ENCODE measurements at places on chromosomes 3 and 15. TPM values are rescaled to one million over a fixed set of nuclear protein-coding genes. Genes with fewer than 3 reads are reported as not detected.

The SERPINI2 gene
- total RNA-seq: not detected

The TMCO5A gene
- not detected for total RNA-seq

The ZNF619 gene
- 7.6 TPM for total RNA-seq

The LRRC49 gene
- total RNA-seq: 62.4 TPM

The SLCO3A1 gene
- 4.8 TPM for total RNA-seq

The ADGRG7 gene
- not detected for total RNA-seq

The RETNLB gene
- not detected for total RNA-seq

The ITGA11 gene
- not detected for total RNA-seq

The GHSR gene
- total RNA-seq: not detected

The PLA2G4D gene
- total RNA-seq: not detected

The CTDSPL gene
- total RNA-seq: 36.9 TPM

The COL6A5 gene
- not detected for total RNA-seq

The ACAP2 gene
- total RNA-seq: 54.7 TPM

The SCN11A gene
- 0.81 TPM for total RNA-seq

The GXYLT2 gene
- total RNA-seq: 1.5 TPM

DNA sequence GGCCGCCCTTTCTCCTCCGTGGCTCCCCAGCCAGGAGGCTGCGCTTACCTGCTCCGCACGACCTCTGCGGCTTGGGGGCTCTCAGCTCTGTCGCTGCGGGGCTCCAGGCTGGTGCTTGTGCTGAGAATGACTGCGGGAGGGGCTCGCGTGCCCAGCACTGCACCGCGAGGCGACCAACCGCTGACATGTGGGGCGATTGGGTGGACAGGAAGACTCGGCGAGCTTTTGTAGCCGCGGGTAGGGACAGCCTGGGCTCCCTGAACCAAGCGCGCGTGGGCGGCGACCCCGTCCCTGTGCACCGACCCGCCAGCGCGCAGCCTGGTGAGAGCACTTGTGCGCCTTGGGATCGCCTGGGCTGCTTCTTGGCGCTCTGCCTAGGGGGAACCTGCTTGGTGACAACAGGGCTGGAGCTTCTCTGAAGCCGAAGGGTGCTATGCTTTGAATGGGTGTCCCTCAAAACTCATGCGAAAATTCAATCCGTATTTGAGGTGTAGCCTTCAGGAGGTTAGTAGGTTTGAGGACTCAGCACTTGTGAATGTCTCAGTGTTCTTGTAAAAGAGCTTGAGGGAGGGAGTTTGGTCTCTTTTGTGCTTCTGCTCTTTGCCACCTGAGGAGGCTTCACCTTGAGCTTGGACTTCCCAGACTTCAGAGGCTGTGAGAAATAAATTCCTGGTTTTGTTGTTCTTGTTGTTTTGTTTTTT, 50.4 kb downstream of the IL12A start:
- DNase-seq: peak; percentile 51

GRCh38 chr3:29436612-29437323, 155.9 kb downstream of the RBMS3 start:
- no peak for DNase-seq

DNA sequence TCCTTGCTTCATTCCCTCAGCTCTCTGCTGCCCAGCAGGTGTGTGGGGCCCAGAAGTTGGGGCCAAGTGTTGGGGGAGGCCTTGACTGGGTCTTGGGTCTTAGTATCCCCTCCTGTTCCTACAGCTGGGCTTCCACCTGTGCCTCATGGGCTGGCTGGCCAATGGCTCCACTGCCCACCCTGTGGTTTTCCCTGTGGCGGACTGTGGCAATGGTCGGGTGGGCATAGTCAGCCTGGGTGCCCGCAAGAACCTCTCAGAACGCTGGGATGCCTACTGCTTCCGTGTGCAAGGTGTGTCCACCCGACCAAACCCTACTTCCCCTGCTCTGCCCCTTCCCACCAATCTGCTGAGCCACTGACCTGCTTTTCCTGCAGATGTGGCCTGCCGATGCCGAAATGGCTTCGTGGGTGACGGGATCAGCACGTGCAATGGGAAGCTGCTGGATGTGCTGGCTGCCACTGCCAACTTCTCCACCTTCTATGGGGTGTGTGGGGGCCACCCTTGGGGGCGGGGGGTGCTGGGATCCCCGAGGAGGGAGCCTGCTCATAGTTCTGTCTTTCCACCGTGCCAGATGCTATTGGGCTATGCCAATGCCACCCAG, 10.9 kb downstream of the NT5DC2 start:
- DNase-seq: no peak

- DNase-seq: no peak
These were observed 35.8 kb downstream of the GLDN start for GRCh38 chr15:51377038-51377786.

- no peak for DNase-seq
These were observed 389.4 kb upstream of the RBMS3 start for GRCh38 chr3:28891485-28891884.

GRCh38 chr3:127751163-127751621, 71.1 kb downstream of the MGLL start:
- no peak for DNase-seq

DNA sequence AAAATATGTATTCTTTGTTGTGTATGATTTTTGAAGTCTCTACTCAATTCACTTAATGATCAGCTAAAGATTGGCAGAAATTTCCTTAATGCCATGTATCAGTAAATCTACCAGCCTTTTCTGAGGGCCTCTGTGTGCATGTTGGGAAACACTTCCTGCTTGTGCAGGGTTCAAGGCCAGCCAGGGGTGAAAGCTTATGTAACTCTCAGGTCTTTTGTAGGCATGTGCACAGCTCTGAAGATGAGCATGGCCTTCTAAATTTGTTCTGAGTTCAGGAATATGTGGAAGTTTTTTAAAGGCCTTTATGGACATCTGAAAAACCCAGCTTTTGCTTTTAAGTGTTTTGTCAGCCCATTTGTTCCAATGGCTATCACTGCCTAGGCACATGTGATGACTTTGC, 82.7 kb downstream of the ROBO1 start:
- DNase-seq: no peak

- no peak for DNase-seq
These were observed 26.3 kb upstream of the GOLGA6C start for GRCh38 chr15:75231836-75232235.

- DNase-seq: no peak
These were observed 26.1 kb downstream of the MGLL start for GRCh38 chr3:127796045-127796830.

DNA sequence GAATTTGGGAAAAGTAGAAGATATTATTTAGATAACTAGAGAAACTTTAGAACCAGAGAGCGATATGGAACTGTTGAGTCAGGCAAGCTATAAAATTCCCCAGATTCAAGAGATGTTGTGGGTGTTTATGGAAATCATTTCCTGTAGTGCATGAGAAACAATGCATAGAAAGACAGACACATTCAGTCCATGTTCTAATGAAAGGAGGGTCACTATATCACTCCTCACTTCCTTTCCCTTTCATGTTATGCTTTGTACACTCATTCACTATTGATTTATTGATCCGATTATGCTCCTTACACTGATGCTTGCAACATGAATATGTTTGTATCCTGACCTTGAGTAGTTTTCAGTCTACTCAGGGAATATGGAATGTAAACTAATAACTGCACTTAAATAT, 1459.9 kb upstream of the ALCAM start:
- DNase-seq: no peak

GRCh38 chr15:101637516-101637915, 14.7 kb downstream of the TM2D3 start:
- no peak for DNase-seq

DNA sequence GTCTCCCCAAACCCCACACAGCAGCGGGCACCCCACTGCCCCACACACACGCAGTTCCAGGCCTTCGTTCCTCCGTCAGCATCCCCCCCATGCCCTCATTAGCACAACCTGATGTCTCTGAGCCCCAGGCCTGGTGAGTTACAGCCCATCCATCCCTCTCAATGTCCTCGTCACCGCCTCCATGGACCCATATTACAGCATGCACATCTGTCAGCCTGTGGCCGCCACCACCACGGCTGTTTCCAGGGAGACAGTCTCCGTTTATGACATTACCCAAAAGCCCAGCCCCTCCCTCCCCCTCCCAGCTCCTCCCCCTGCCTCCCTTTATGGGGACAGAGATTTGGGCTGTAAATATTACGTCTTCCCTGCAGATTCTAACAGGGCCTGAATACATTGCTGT, 143.1 kb upstream of the LINGO1 start:
- no peak for DNase-seq

DNA sequence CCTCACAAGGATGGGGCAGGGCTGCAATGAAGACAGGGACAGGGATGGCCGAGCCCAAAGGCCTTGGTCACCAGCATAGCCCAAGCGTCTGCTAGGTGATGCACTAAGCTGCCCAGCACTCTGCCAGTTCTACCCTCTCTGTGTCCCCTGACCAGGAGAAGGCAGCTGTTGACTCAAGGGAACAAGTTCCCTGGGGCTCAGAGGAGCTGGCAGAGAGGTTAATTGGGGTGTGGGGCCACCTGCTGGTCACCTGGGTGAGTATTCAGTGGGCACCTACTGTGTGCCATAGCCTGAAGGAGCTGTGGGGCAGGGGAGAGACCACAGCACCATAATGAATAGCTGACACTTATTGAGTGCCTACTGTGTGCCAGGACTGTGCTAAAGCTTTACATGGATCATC, 22.0 kb upstream of the DOCK3 start:
- DNase-seq: peak; percentile 57

- DNase-seq: no peak
These were observed 15.7 kb upstream of the DPPA4 start for GRCh38 chr3:109353057-109353456.

DNA sequence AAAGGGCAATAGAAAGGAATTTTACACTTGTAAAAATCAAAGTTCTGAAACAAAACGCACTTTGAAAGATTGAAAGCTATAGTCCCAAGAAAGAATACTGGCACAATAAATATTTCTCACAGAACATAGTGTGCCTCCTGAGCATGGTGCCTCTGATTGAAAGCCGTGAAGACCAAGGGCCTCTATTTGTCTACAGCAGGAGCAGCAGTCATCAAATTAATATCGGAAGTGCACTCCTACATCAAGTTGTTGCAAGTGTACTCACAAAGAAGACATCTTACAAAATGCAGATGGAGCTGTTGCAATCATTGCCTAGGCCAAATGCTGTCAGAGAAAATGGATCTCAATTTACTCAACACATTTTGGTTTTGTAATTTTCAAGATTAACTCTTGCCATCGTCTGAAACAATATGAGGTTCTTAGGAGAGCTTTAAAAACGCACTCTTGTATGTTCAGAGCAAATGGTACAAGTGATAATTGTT, 9.2 kb upstream of the WDR49 start:
- no peak for DNase-seq

DNA sequence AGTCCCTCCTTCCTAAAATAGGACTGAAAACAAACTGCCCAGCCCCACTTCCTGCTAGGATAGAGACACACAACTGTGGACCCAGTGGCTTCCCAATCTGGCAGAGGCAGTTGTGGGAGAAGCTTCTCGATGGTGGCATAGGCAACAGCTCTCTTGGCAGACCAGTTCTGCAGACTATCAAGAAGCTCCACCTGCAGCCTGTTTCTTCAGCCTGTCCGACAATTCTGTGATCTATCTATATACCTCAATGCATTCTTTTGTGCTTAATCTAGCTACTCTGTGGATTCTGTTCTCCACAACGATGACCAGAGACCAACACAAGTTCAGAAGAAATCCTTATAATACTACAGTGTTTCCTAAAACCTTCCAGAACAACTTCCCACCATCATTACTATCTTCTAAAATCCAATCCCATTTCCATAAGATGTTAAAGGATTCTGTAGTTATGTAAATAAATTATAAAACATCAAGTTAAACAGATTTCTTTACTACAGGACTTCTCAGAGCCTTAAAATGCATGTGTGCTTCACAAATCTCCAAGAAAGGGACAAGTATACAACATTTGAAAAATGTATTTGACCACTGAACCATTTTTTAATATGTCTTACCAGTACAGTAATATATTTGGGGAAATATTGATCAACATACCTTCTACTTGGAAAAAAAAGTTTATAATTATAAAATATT, 57.7 kb downstream of the IGF2BP2 start:
- no peak for DNase-seq

DNA sequence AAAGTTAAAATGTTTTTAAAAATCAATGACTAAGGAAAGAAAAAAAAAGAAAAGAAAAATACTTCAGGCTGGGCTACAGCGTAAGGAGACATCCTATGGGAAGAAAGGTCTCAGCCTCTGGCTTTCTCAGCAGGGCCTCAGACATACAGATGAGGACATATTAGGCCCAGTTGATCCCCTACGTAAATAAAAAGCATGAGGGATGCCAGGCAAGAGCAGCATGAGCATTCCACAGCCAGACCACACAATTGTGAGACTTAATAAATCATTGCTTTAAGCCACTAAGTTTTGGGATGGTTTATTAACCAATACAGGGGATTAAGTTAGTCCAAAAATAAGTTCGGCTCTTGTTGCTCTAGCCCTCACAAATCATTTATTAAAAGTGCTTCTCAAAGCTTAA, 394.1 kb upstream of the NECTIN3 start:
- no peak for DNase-seq

GRCh38 chr3:30977592-30977991, 83.1 kb upstream of the GADL1 start:
- DNase-seq: no peak

GRCh38 chr3:61758839-61759238, 197.5 kb downstream of the PTPRG start:
- no peak for DNase-seq

GRCh38 chr3:31522152-31522551, 10.6 kb upstream of the STT3B start:
- no peak for DNase-seq

- no peak for DNase-seq
These were observed 67.6 kb downstream of the SMAD3 start for GRCh38 chr15:67133026-67133425.

DNA sequence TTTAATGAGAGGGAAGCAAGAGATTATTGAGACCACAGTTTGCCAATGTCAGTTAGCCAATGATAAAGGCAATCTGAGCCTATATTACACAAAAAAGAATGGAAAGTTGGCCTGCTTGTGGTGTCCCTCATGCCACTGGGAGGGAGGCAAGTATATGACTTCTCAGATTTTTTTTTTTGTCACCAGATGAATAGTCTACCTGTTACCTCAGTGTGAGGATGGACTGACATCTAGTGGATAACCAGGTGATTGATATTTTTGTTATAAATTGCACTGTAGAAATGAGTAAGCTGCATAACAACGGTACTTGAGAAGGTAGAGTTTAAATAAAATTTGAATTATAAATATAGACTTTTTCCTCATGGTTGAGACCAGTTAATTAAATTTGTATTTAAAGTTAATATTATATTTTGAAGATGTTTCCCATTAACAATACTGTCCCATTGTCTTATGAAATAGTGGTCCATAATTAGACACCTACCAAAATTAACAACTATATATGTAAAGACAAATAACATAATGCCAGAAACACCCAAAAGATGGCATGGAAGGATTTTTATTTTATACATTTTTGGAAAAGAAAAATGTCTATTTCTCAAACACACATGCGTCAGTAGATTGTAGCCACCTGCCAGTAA, 237.8 kb upstream of the GADL1 start:
- DNase-seq: peak; percentile 37

GRCh38 chr15:66854012-66854965, 152.3 kb downstream of the SMAD6 start:
- no peak for DNase-seq
